Esophagus muscularis mucosa (tissue), 4 donors: ENCODE measurements at places on chromosomes 13 and 19.

DNA sequence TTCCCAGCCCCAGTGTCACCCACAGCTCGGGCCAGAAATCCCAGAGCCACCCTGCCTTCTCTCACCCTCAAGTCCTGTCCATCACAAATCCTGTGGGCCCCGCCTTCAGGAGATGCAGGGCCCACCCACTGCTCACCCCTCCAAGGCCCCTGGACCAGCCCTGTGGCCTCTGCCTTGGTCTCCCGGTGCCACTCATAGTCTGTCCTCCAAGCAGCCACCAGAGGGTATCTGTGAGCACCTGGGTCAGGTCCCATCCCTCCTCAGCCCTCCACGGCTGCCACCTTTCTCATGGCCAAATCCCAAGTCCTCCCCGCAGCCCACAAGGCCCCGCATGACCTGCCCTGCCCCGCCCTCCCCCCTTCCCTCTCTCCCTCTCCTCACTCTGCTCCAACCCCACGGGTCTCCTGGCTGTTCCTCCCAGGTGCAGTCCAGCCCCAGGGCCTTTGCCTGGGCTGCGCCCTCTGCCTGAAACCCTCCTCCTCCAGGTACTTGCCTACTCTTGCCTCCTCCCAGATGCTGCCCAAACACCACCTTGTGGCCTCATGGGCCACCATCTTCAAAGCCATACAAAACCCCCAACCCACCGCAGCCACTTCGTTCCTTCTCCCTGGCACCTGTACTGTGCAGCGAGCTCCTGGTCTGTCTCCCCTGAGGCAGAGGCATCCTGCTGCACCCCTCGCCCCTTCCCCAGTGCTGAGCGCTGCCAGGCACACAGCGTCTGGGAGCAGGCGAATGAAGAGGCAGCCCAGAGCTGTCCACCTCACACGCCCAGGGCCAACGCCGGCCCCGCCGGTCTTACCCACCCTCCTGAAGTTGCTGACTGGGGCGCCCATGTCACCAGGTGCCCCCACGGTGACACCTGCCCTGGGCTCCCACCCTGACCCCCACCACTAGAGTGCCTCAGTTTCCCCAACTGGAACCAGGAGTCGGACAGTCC lies 13.2 kb upstream of the UQCR11 start:
- no peak for DNase-seq

DNA sequence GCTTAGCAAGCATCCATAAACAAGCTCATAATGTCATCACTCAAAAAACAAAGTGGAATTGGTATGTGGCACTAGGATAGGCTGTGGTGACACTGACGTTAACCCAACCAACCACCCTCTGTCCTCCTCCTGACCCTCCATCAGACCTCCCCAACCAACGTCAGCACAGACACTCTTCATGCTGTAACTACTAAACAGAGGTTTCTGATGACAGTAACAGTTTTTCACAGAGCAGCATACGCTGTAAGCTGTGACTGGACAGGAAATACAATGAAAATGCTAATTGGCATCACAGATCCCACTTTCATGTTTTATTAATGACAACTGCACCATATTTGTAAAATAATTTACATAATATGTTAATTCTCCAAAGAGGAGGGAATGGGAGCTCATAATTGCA lies 238.0 kb downstream of the IRS2 start:
- peak; percentile 62 for DNase-seq

- no peak for DNase-seq
Observed at GRCh38 chr13:90868321-90868920, 479.1 kb upstream of the MIR17HG start.

DNA sequence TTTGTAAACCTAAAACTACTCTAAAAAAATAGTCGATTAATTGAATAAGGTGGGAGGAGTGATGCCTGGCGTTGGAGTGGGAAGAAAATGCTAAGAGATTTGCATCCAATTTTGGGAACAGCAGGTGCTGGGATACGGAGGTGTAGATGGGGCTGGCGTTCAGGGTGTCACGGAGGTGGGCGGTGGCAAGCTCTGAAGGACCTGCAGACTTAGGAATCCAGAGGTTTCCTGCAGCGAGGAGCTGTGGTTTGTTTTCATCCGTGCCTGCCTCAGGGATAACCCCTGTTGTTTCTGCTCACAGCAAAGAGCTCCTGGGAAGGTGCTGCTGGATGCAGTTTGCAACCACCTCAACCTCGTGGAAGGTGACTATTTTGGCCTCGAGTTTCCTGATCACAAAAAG lies 166.4 kb upstream of the RNF113B start:
- no peak for DNase-seq

DNA sequence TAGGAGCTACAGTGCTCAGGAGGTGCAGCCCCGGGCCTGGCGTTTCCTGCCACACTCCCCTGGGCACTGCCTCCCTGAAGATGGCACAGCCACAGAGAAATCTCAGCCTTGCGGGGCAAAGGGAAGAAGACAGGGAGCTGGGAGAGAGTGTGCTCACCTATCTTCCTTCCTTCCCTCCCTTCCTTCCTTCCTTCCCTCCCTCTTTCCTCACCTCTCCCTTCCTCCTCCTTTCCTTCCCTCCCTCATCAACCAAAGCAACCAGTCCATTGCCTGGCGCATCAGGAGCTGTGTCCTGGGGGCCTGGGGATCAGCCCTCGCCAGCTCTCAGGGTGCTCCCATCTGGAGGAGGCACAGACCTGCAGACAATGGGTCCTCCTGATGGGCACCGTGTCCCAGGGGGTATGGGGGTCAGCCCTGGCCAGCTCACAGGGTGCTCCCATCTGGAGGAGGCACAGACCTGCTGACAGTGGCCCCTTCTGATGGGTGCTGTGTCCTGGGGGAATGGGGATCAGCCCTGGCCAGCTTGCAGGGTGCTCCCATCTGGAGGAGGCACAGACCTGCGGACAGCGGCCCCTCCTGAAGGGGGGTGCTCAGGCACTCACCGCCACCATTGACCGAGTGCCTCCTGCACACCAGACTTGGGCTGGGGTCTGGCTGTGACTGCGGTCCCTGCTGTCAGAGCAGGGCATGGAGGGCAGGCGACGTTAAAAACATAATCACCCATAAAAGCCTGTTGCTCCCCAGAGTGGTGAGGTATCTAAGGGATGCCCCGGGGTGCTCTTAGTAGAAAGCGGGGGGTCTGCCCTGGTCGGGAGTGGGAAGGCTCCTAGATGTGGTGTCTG lies 120.2 kb downstream of the URI1 start:
- DNase-seq: no peak

GRCh38 chr13:29474991-29475390 lies 120.5 kb downstream of the SLC7A1 start:
- no peak for DNase-seq

DNA sequence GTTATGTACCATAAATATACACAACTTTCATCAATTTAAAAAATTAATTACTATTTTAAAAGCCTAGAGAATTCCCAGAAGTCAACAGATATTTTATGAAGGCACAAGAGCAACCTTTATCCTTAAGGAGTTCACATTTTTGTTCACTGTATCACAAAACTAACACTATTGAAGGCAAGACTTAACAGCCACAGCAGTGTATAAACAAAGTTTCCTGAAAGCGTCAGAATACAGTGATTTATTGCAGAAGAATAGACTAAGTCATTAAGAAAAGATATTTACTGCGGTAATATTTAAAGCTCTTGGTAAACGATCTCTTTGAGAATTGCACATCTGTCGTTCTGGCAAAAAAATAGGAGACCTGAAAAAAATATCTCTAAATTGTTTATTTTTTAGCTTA lies 419.3 kb upstream of the NBEA start:
- no peak for DNase-seq

GRCh38 chr19:2411709-2412108 lies 15.7 kb downstream of the TIMM13 start:
- no peak for DNase-seq

GRCh38 chr13:45296259-45296658 lies 44.7 kb downstream of the TPT1 start:
- no peak for DNase-seq

DNA sequence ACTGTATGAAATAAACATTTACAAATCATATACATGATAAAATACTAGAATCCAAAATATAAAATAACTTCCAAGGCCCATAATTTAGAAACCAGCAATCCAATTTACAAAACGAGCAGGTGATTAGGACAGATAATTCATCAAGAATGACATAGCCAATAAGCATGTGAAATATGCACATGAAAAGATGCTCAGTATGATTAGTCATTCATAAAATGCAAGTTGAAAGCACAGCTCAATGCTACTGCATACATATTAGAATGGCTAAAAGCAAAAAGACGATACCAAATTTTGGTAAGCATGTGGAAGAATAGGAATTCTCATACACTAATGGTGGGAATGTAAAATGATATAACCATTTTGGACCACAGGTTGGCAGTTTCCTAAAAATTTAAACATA lies 837.2 kb upstream of the MIR17HG start:
- no peak for DNase-seq

- DNase-seq: no peak
Observed at GRCh38 chr13:79534596-79534995, 53.6 kb downstream of the NDFIP2 start.

GRCh38 chr19:51901860-51902259 lies 3.0 kb downstream of the ZNF649 start:
- no peak for DNase-seq

- no peak for DNase-seq
Observed at GRCh38 chr19:53915000-53915399, 5.9 kb downstream of the CACNG7 start.

DNA sequence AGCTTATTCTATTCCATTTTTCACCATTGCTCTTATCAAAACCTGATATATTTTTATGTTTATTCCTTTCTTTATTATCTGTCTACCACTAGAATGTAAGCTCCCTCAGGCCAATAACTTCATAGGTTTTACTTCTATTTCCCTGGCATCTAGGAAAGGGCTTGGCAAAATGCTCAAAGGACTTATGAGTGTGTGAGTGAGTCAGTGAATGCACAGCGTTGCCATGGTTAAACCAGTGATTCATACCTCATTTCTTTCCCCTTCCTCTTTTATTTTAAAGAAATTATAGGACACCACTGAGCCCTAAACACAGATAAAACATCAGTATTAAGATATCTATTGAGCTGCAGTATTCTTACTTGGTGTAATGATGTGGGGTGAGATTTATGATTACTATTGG lies 162.1 kb downstream of the GPC6 start:
- no peak for DNase-seq
